Kasumi-1 (cell line): ENCODE measurements at places on chromosomes 12 and 14.

DNA sequence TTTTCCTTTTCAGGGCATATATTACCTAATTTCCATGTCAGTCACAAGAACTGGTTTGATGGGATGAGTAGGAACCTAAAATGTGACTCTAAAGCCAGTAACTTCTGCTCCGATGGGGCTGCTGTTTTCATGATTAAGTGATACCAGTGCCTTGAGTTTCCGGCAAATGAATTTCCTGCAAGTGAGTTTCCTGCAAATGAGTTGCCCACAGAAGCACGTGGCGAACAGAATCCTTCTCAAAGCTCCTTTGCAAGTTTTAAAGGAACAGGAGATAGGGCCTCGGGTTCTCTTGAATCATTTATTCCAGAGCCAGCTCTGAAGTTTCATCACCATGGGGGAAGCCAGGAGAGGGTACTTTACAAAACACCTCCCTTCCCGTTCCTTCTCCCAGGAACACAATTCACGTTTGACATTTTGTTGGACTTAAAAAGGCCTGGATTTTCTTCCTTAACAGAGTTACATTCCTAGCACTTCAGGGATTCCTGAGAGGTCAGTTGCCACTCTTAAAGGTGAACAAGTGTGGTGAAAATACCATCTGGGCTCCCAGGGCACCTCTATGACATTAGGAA lies 2.2 kb upstream of the PPTC7 start:
- DNase-seq: peak; percentile 93

GRCh38 chr12:96219700-96220206 lies 25.6 kb downstream of the ELK3 start:
- DNase-seq: no peak

GRCh38 chr14:71194251-71194650 lies 287.0 kb downstream of the PCNX1 start:
- DNase-seq: no peak

GRCh38 chr14:64875350-64875749 lies 4.4 kb downstream of the SPTB start:
- no peak for DNase-seq
